NCI-H2107 (cell line): ENCODE measurements at places on chromosomes 13 and 19.

DNA sequence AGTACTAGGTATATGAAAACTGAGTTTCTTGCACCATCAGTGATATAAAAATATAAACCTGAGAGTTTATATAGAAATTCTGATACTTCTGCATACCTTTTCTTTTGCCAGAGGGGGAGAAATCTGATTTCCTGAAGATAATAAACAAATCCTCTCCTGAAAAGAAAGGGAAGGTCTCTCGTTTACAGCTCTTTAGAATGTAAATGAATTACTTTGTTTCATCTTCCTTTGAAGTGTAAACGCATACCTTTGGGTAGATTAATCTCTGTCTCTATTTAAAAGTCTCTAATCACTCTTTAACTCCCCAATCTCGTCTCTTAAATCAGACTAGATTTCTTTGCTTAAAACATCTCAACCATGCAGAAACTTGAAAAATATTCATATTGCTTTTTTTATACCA is 1092.9 kb downstream of the SLITRK5 start:
- DNase-seq, result no peak

GRCh38 chr13:102688306-102688973 is 6.4 kb downstream of the METTL21C start:
- no peak for DNase-seq

- DNase-seq, result no peak
Measured at GRCh38 chr13:110652764-110653163, 37.4 kb downstream of the NAXD start.

GRCh38 chr13:23766283-23766682 is 122.9 kb downstream of the MIPEP start:
- no peak for DNase-seq

GRCh38 chr19:11020982-11021759 is 60.3 kb downstream of the SMARCA4 start:
- DNase-seq, result no peak
